ENCODE measurements at places on chromosomes 7 and 10. TPM values are rescaled to one million over a fixed set of nuclear protein-coding genes. Genes with fewer than 3 reads are reported as not detected.

CPEB3 gene
- total RNA-seq = 0.43 TPM

AVL9 gene
- total RNA-seq = 17.1 TPM

SUN3 gene
- total RNA-seq = not detected

EBLN1 gene
- not detected for total RNA-seq

BAIAP2L1 gene
- total RNA-seq = 1.3 TPM

EXOSC1 gene
- 34.5 TPM for total RNA-seq

CREM gene
- total RNA-seq = 24.5 TPM

STEAP2 gene
- 32.4 TPM for total RNA-seq

AKR1D1 gene
- total RNA-seq = not detected

LGI1 gene
- total RNA-seq = not detected

TLX1 gene
- not detected for total RNA-seq

SEC23IP gene
- 28.9 TPM for total RNA-seq

TAS2R3 gene
- total RNA-seq = 1.3 TPM

TMEM120A gene
- total RNA-seq = 41.1 TPM
